ENCODE measurements at places on chromosomes 3 and 15. TPM values are rescaled to one million over a fixed set of nuclear protein-coding genes. Genes with fewer than 3 reads are reported as not detected.

Gene CIB1
- total RNA-seq, result 34.0 TPM

Gene SGO1
- 11.8 TPM for total RNA-seq

Gene DISP2
- total RNA-seq, result 0.13 TPM

Gene DOCK3
- total RNA-seq, result 0.15 TPM

Gene TGM5
- not detected for total RNA-seq

Gene LRRC31
- not detected for total RNA-seq

Gene KATNBL1
- 41.8 TPM for total RNA-seq

Measured in mammary microvascular endothelial cell (primary cell).